ENCODE measurements at places on chromosomes 7 and 10. TPM values are rescaled to one million over a fixed set of nuclear protein-coding genes. Genes with fewer than 3 reads are reported as not detected.

Gene KCP
- not detected for total RNA-seq

Gene PNLIPRP3
- total RNA-seq: not detected

Gene ENO4
- total RNA-seq: 1.0 TPM

Gene GDF10
- total RNA-seq: 6.6 TPM

Gene CARD11
- 3.4 TPM for total RNA-seq

Gene CCDC3
- total RNA-seq: 2.1 TPM

Gene GIMAP2
- 0.66 TPM for total RNA-seq

Gene STEAP2
- 9.2 TPM for total RNA-seq

Gene SEMA4G
- 10.5 TPM for total RNA-seq

Gene ASL
- total RNA-seq: 35.9 TPM

DNA sequence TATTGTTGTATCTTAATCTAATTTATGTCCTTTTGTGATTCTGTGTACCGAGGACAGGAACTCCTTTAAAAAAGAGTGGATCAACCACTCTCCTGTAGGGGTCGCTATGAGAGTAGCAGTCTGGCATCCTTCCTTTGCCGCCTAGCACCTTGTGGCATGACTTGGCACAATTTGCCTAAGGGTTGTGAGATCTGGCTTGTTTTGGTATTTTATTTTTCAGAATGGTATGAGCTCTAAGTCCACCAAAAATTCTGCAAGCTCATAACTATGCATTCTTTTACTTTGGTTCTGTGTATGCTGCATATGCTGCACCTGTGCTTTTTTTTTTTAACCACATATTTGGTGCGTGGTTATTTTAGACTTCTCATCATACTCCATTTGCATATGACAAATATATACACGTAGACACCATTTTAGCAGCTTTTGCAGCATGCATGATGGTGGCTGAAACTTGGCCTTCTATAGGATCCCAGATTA, 112.8 kb downstream of the CDK14 start:
- H3K36me3 ChIP-seq: no peaks in the 10 kb centered on the region
- H3K4me1 ChIP-seq: peaks cover 50% of the 10 kb centered on the region
- H3K4me3 ChIP-seq: no peak overlapping the region
- DNase-seq: peak; percentile 83
- no peaks in the 10 kb centered on the region for H3K27me3 ChIP-seq

GRCh38 chr7:158075633-158076001, 512.0 kb downstream of the PTPRN2 start:
- no peaks in the 10 kb centered on the region for H3K4me1 ChIP-seq
- no peak for DNase-seq
- no peaks in the 10 kb centered on the region for H3K36me3 ChIP-seq
- no peaks in the 10 kb centered on the region for H3K27me3 ChIP-seq
- no peak overlapping the region for H3K27ac ChIP-seq
- H3K4me3 ChIP-seq: no peak overlapping the region

DNA sequence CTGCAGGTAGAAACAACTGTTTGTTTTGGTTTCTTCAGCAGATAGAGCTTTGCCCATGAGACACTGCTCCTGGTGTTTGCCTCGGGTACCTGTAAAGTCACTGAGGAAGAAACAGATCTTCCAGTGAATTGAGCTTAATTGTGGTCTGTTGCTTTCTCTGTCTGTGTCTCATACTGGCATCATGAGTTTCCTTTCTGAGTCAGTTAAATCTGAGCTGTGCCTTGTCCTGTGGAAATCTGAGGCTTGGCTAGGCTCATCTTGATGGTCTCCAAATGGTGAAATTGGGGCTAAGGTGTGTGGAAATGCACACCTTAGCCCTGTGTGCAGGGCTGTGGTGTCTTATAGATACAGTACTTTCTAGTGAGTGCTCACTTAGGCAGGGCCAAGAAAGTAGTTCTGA, 67.4 kb downstream of the GBF1 start:
- no peak for DNase-seq
- H3K27ac ChIP-seq: peak overlapping the region; percentile 78
- no peaks in the 10 kb centered on the region for H3K27me3 ChIP-seq
- H3K4me1 ChIP-seq: peaks cover 45% of the 10 kb centered on the region
- no peaks in the 10 kb centered on the region for H3K36me3 ChIP-seq

DNA sequence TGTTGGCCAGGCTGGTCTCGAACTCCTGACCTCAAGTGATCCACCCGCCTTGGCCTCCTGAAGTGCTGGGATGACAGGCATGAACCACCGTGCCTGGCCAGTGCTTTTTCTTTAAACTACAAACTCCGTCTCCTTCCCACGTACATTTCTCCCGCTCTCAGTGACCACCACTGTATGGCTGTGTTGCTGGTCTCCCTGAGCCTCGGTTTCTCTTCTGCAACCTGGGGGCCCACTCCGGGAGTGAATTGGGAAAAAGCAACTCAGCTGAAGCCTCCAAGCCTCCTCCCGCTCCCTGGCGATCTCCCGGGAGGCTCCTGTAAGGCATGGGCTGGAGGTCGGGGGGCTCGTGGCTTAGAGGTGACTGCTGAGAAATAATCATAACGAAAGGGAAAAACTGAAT, 136.3 kb downstream of the ELFN1 start:
- no peak overlapping the region for H3K4me3 ChIP-seq
- H3K27ac ChIP-seq: no peak overlapping the region
- no peaks in the 10 kb centered on the region for H3K36me3 ChIP-seq
- no peak for DNase-seq
- no peaks in the 10 kb centered on the region for H3K4me1 ChIP-seq

GRCh38 chr10:77391605-77392235, 245.9 kb downstream of the KCNMA1 start:
- no peaks in the 10 kb centered on the region for H3K27me3 ChIP-seq
- no peak overlapping the region for H3K27ac ChIP-seq
- no peaks in the 10 kb centered on the region for H3K36me3 ChIP-seq

- no peak for DNase-seq
- H3K27me3 ChIP-seq: no peaks in the 10 kb centered on the region
- H3K27ac ChIP-seq: no peak overlapping the region
- peaks cover 7% of the 10 kb centered on the region for H3K4me1 ChIP-seq
- H3K36me3 ChIP-seq: no peaks in the 10 kb centered on the region
Measured at GRCh38 chr7:30612658-30613265, 18.1 kb downstream of the GARS1 start.

DNA sequence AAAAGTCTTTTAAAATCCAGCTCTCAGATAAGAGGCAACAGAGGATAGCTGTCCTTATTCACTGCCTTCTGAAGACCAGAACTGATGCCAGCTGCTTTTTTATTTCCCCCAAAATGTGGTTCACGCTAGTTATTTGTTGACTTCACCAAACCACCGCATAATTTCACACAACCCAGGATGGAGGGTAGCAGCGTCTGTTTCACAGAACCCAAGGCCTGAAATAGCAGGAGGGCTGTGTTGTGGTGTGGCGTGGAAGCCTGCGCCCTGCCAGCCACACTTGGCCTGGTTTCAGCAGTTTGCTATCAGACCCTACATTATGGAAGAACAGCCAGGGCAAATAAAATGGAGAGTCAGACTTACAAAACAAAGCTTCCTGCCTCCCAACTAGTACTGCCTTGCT, 155.4 kb downstream of the DYNC1I1 start:
- no peaks in the 10 kb centered on the region for H3K27me3 ChIP-seq
- no peak overlapping the region for H3K4me3 ChIP-seq
- H3K27ac ChIP-seq: no peak overlapping the region
- no peak for DNase-seq

DNA sequence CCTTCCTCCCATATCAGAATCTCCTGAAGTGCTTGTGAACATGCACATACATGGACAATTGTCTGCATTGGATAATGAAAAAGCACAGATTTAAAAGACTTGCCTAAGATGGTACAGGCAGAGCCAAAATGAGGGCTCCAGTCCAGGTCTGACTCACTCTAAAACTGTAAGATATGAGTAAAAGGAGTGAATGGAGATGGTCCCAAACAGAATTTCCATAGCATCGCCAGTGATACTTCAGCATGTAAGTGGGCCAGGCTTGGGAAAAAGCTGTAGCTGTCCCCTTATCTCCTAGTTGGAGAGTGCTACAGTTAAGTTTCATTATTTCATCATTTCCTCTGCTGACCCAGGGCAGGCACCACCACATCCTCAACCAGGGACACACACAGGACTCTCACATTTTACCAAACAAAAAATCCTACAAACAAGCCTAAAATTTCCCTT, 26.4 kb upstream of the IL6 start:
- H3K27ac ChIP-seq: no peak overlapping the region
- H3K4me3 ChIP-seq: no peak overlapping the region
- H3K4me1 ChIP-seq: no peaks in the 10 kb centered on the region

GRCh38 chr10:61904733-61905725, 3.5 kb downstream of the ARID5B start:
- H3K36me3 ChIP-seq: no peaks in the 10 kb centered on the region
- H3K27ac ChIP-seq: peak overlapping the region; percentile 97
- H3K27me3 ChIP-seq: no peaks in the 10 kb centered on the region
- peak; percentile 48 for DNase-seq

GRCh38 chr10:94680544-94680943, 3.0 kb upstream of the CYP2C18 start:
- H3K4me3 ChIP-seq: no peak overlapping the region
- no peaks in the 10 kb centered on the region for H3K27me3 ChIP-seq
- no peaks in the 10 kb centered on the region for H3K36me3 ChIP-seq
- DNase-seq: peak; percentile 9
- peaks cover 27% of the 10 kb centered on the region for H3K4me1 ChIP-seq
- peak overlapping the region; percentile 59 for H3K27ac ChIP-seq

DNA sequence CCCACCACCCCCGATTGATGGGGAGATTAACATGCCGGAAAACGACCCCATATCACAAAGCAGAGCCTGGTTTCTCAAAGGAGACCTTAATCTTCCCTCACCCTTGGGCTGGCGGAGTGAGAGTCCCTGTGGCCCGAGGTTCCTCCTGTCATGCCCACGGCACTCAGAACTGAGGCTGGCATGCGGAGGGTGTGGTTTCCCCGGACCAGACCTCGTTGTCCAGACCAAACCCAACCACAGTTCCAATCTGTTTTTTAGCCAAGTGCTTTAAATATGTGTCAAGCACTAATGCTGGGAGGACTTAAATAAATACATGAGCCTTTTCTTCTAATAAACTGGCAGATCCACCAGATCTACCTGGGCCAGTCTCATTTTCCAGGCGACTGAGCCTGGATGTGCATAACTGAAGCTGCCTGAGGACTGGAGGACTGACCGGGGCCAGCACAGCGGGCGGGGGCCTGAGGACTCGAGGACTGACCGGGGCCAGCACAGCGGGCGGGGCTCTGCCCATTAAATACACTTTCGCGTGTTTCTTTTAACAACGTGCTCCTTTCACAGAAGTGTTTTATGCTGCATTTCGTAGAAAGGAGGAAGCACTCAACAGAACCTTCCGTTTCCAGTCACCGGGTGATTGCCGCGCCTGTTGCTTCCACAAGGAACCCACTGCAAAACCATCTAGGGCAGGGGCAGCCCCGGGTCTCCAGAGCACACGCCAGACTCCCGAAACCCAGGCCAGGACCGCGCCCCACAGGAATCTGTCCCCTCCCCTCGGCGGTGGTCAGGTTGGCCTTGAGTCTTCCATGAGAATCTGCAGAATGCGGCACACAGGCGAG, 334.6 kb downstream of the PTPRN2 start:
- H3K27me3 ChIP-seq: no peaks in the 10 kb centered on the region
- DNase-seq: peak; percentile 6
- H3K4me1 ChIP-seq: no peaks in the 10 kb centered on the region
- no peaks in the 10 kb centered on the region for H3K36me3 ChIP-seq

GRCh38 chr7:36038063-36038721, 114.9 kb upstream of the EEPD1 start:
- peaks cover 28% of the 10 kb centered on the region for H3K4me1 ChIP-seq
- H3K36me3 ChIP-seq: no peaks in the 10 kb centered on the region
- no peaks in the 10 kb centered on the region for H3K27me3 ChIP-seq
- DNase-seq: no peak
- H3K4me3 ChIP-seq: no peak overlapping the region

GRCh38 chr7:51629206-51629605, 312.6 kb upstream of the COBL start:
- DNase-seq: no peak
- no peak overlapping the region for H3K4me3 ChIP-seq
- no peaks in the 10 kb centered on the region for H3K4me1 ChIP-seq
- no peaks in the 10 kb centered on the region for H3K27me3 ChIP-seq
- H3K27ac ChIP-seq: no peak overlapping the region
- H3K36me3 ChIP-seq: no peaks in the 10 kb centered on the region

DNA sequence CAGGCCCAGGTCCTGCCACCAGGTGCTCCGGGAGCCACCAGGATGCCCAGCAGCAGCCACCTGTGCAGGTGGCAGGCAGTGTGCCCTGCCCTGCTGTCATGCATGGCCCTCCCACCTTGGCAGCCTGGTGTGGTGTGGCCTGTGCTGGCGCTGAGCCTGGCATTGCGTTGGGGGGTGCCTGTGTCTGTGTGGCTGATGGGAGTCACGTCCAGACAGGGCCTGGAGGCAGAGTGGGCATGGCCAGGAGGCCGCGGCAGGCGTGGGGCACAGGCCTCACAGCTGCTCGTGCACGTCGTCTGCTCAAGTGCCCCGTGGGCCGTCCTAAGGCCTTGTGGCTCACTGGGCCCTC, 8.7 kb downstream of the TTYH3 start:
- no peak overlapping the region for H3K27ac ChIP-seq
- no peaks in the 10 kb centered on the region for H3K27me3 ChIP-seq
- peak; percentile 65 for DNase-seq
- H3K4me3 ChIP-seq: no peak overlapping the region
- H3K4me1 ChIP-seq: peaks cover 64% of the 10 kb centered on the region

- DNase-seq: peak; percentile 35
- H3K36me3 ChIP-seq: no peaks in the 10 kb centered on the region
- peaks cover 92% of the 10 kb centered on the region for H3K4me1 ChIP-seq
- no peak overlapping the region for H3K4me3 ChIP-seq
- no peaks in the 10 kb centered on the region for H3K27me3 ChIP-seq
Measured at GRCh38 chr10:132417957-132418441, 21.0 kb downstream of the PWWP2B start.

DNA sequence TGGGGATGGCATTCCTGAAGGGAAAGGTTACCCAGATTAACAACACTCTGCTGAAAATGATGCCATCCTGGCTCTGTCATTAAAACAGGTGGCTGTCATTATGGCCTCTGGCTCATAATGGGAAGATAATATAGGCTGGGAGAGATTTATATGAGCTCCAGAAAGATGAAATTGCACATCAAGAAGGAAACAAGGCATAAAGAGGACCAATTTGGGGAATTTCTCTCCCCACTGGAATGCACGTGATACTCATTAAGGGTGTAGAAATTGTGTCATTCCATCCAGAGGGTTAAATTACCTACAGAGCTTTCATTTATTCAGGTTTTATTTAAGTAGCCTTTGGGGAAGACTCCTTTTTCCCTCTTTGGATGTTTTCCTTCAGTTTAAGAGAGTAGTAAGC, 71.6 kb upstream of the CELF2 start:
- no peak for DNase-seq
- no peaks in the 10 kb centered on the region for H3K27me3 ChIP-seq
- H3K36me3 ChIP-seq: no peaks in the 10 kb centered on the region

GRCh38 chr7:25714013-25714412, 438.0 kb upstream of the NFE2L3 start:
- H3K27ac ChIP-seq: no peak overlapping the region
- DNase-seq: no peak
- no peaks in the 10 kb centered on the region for H3K4me1 ChIP-seq
- H3K27me3 ChIP-seq: no peaks in the 10 kb centered on the region
